Uterus (tissue), 4 donors: ENCODE measurements at places on chromosomes 6 and 20. TPM values are rescaled to one million over a fixed set of nuclear protein-coding genes. Genes with fewer than 3 reads are reported as not detected.

DNA sequence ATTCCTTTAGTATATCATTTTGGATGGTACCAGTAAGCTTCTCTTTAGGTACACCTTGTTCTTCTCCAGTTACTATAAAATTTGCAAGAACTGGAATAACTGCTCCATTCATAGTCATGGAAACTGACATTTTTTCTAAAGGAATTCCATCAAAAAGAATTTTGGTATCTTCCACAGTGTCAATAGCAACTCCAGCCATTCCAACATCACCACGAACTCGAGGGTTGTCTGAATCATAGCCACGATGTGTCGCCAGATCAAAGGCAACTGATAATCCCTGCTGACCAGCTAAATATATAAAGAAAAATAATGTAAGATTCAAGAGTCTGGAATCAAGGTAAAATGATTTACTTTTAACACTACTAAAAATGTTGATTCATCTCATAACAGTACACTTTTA is 5.3 kb downstream of the MMUT start:
- H3K4me1 ChIP-seq, result no peaks in the 10 kb centered on the region
- no peak overlapping the region for H3K27ac ChIP-seq
- H3K36me3 ChIP-seq, result no peaks in the 10 kb centered on the region

- H3K4me3 ChIP-seq, result no peak overlapping the region
- H3K27me3 ChIP-seq, result no peaks in the 10 kb centered on the region
- H3K4me1 ChIP-seq, result no peaks in the 10 kb centered on the region
These were observed 94.6 kb downstream of the FAXC start for GRCh38 chr6:99254616-99255550.

DNA sequence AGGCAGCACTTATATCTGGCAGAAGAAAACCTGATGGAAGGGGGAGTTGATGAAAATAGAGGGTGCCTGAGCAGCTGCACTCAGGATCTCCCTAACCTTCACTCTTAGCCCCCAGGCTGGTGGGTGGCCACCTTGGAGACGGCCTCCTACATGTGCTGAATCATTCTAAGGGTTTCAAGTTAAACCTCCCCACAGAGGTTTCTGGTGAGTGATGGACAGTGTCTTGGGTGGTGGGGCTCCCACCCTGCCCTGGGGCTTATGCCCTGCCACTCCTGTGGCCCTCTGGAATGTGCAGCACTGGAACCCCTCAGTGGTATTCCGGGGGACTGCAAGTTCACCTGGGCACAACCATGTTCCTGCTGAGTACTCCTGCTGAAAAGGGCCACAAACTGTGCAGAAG is 357.2 kb downstream of the CD83 start:
- DNase-seq, result no peak
- H3K27ac ChIP-seq, result no peak overlapping the region
- no peaks in the 10 kb centered on the region for H3K27me3 ChIP-seq
- no peak overlapping the region for H3K4me3 ChIP-seq

C20orf144 gene
- not detected for total RNA-seq
